ENCODE measurements at places on chromosomes 12 and 14. TPM values are rescaled to one million over a fixed set of nuclear protein-coding genes. Genes with fewer than 3 reads are reported as not detected.
A peak's percentile ranks its signal among the peaks of the same experiment; 100 is the strongest.

Gene SAMD4A
- 6.9 TPM for total RNA-seq

Gene PPFIA2
- total RNA-seq, result not detected

- peak; percentile 60 for DNase-seq
Measured at GRCh38 chr14:102063109-102063807, 23.6 kb downstream of the HSP90AA1 start.

GRCh38 chr12:52425466-52425865 lies 8.7 kb downstream of the KRT75 start:
- no peak for DNase-seq

GRCh38 chr14:104724407-104724980 lies 465 bp downstream of the ADSS1 start:
- DNase-seq, result no peak

DNA sequence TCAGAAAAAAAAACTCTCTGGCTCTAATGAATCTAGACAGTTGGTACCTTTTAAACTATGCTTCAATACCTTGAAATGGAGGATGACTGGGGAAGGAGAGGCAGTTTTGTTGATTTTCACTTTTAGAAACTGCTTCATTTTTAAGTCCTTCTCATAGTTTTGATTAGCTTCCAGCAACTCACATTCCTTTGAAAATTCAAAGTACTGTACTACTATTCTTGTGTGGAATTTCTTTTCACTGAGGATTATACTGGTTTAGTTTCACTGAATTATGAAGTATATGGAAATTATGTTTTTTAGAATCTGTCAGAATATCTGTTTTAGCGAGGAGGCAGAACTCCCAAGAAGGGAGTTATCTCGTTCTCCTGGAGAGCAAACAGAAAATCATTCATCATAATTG lies 116.3 kb downstream of the TGFB3 start:
- DNase-seq, result no peak

- no peak for DNase-seq
Measured at GRCh38 chr12:3187846-3188770, 110.9 kb downstream of the TSPAN9 start.
